ENCODE measurements at places on chromosomes 6 and 20.

DNA sequence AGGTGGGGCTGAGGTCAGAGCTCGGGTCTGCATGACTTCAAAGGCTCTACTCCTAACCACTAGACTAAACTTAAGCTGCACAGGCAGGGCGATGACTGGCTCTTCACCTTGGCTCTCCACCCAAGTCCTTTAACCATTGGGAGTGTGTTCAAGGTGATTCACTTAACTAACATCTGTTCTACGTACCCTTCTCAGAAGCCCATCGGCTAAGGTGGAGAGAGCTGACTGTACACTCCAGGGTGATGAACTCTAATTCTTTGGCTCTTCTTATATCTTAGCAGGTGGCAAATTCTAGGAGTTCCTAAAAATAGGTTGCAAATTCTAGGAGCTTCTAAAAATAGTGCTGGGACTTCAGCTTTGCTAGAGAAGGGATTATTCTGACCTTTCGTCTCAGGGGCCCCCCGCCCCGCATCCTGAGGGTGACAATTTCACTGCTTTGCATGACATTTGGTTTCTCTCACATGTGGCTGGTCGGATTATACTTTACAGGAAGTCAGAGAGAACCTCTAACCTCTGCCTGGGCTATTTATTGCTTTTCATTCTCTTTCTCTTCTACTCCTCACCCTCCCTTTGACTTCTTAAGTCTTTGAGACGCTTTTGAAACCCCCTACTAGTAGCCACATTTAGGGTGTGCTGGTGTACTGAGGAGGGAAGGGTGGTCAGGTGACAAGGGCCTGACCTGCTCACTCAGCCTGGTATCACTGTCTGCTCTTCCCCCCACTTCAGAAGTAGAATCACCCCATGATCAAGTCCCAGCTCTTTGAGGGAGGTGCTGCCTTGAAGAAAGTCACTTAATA lies 55.5 kb downstream of the PRDM1 start:
- no peak for DNase-seq

DNA sequence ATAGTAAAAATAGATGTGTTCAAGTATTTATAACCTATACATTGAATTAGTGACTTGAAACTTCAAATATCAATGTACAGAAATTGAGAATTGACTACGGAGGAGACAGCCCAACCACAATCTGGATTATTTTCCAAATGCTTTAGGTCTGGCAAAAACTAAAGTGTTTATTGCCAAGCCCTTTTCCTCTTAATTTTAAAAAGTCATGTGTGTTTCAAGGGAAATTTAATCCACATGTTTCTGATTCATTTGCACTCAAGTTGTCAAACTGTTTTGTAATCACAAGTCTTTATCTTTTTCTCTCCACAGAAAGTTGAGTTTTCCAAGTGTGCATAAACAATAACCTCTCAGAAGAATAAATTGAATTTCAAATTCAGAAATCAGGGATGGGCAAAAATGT lies 350.8 kb upstream of the RSPO3 start:
- no peak for DNase-seq

GRCh38 chr6:9523462-9523861 lies 891.4 kb downstream of the TFAP2A start:
- no peak for DNase-seq

- DNase-seq: no peak
Observed at GRCh38 chr6:68069921-68070710, 565.0 kb upstream of the ADGRB3 start.

GRCh38 chr6:38179794-38180430 lies 360.4 kb downstream of the ZFAND3 start:
- no peak for DNase-seq

DNA sequence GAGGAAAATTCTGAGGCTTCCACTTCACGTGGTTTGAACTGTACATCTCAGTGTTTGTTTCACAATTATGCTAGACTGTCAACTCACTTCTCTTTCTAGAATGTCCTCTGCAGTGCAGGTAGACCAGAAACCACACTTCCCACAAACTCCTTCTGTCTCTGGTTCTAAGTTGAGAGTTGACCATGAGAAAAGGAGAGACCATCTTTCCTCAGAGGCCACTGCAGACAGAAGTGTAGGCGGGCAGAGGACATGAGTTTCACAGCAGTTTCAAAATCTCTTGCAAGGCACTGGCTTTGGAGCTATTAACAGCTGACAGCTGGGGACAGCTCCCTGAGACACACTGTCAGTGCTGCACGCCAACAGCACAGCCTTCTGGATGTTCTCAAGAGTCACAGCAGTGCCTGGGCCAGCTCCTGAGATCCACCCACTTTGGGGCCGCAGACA lies 55.4 kb upstream of the MOXD1 start:
- DNase-seq: no peak

GRCh38 chr6:36824253-36824652 lies 15.0 kb downstream of the CPNE5 start:
- DNase-seq: no peak

DNA sequence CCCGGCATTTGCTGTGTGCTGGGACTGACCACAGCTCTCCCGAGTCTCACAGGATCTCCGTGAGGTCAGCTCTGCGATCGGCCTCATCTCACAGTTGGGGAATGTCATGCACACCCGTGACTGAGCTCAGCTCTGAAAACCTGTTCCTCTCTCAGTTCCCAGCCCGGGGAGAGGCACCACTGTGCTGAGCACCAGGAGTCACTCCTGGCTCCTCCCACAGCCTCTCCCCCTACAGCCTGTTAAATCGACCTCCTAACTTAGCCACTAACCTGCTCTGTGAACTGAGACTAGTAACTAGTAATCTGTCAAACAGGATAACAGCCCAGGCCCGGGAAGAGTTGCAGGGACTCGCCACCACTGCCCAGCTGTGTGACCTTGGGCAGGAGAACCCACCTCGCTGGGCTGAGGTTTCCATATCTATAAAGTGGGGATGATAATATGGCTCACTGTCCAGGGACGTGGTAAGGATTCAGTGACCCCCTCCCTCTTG lies 20.1 kb upstream of the NOL4L start:
- no peak for DNase-seq

DNA sequence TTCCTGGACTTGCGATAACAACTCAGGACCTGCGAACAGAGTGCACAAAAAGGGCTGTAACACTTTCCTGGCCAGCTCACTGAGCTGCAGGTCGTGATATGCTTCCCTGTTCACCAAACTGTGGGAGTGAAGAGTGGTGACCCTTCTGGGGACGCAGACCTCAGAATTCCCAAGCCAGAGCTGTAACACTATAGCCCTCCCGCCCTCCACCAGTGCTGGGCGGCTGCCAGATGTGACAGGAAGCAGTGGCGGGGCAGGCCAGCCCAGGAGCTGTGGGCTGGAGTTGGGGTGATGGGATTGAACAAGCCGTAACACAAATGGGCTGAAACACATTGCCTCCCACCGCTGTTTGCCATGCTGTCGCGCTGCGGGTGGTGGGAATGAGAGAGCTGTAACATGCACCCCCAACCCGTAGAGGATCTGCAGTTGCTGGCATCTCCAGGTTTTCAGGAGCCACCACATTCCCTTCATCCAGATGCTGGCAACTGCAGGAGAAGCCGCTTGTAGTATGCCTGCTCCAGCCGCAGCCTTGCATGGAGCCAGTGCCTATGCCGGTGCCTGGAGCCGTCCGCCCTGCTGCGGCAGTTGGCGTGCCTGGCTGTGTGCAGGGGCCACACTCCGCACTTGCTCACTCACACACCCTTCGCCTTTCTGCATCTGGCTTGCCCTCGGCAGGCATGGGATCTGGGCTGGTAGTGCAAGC lies 148.3 kb upstream of the PROKR2 start:
- DNase-seq: no peak

DNA sequence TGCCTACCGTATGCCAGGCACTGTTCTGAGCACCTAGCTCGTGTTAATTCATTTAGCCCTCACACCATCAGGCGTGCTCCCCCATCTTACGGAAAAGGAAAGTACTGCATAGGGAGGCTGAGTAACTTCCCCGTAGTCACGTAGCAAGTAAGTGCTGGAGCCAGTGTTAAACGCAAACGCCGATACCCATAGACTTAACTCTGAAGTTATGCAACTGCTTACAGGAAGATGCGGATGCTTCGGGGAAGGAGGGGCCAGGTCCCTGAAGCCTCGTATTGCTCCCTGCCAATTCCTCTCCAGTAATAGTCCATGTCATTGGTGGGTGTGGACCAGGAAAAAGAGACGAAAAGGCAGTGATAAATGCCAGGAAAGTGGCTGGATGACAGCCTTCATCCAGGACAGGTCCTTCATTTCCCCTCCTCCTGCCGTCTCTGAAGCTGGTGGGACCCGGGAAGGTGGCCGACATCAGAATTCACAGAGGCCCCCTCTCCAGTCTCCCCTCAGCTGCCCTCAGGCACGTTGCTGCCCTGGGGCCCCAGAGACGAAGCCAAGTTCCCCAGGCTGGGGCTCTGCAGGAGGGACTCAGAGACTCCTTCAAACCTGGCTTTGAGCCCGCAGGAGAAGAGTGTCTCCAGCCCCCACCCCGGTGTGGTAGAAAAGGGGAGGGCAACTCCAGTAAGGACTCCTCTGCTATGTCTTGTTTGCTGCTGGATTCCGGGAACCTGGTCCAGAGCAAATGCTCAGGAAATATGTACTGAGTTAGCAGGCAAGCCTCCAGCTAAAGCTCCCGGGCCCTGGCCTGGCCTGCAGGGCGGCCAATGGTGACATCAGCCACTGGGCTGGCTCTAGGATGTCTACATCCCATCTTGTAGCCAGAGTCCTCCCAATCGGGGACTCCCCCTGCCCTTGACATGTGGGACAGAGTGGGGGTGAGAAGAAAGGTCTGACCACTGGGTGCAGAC lies 37.8 kb downstream of the RAB44 start:
- DNase-seq: no peak

DNA sequence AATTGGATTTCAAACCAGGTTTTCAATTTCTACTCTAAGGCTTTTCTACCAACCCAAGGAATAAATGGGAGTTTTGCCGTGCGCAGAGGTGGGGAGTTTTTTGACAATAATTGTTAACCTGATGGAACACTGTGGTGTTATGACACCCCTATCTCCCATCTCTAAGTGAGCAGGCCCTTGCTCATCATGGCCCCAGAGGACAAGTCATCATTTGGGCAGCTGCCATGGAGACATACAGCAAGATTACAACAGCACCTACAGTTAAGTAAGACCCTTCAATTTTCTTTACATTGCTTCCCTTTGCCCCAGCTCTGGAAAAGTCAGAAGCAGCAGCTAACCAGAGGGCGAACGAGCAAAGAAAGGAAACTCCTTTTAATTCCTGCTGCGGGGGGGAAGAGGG lies 54.3 kb downstream of the ADGRF5 start:
- DNase-seq: no peak

- DNase-seq: no peak
Observed at GRCh38 chr6:169931261-169931660, 179.8 kb downstream of the ERMARD start.

- no peak for DNase-seq
Observed at GRCh38 chr20:53750827-53751619, 157.4 kb upstream of the ZNF217 start.

DNA sequence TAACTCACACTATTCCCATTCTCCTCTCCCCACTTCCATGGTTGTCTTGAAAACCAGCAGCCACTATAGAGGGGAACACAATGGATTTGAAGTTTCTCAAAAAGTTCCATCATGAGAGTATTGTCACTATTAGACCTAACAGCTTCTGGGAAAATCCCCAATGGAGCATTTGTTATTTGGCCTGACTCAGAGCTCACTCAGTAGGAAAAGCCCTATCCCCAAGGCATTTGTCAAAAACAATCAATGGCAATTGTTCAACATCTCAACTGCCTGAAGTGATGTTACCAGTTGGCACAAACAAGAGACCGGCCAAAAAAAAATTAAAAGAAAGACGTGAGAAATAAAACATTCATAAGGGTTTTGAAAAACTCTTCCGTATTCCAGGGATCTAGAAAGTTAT lies 98.8 kb downstream of the MYLK4 start:
- no peak for DNase-seq

GRCh38 chr6:1784422-1784884 lies 174.7 kb downstream of the FOXC1 start:
- no peak for DNase-seq

- no peak for DNase-seq
Observed at GRCh38 chr20:37777012-37777950, 83.5 kb downstream of the CTNNBL1 start.

DNA sequence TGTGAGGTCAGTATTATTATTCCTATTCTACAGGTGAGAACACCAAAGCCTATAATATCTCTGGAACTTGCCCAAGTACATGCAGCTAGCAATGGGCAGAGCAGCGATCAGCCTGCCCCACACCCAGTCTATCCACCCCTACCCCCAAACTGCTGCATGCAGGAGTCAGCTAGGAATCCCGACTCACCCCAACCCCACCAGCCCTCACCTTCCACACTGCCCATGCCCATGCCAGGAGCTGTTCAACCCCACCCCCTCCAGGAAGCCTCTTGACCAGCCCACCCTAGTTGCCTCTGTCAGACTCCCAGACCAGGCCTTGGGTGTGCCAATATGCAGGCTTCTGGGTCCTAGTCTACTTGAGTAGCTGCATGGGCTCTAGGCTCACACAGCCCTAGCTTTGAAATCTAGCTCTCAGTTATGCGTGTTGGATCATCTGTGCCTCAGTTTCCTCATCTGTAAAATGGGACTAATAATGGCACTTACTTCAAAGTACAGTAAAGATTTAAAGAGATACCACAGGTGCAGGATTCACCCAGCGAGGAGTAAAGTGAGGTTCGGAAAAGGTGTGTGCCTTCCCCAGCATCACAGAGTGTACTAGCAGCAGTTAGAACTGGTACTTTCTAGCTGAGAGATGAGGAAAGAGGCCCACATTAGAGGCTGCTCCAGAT lies 173.2 kb downstream of the VEGFA start:
- DNase-seq: no peak

DNA sequence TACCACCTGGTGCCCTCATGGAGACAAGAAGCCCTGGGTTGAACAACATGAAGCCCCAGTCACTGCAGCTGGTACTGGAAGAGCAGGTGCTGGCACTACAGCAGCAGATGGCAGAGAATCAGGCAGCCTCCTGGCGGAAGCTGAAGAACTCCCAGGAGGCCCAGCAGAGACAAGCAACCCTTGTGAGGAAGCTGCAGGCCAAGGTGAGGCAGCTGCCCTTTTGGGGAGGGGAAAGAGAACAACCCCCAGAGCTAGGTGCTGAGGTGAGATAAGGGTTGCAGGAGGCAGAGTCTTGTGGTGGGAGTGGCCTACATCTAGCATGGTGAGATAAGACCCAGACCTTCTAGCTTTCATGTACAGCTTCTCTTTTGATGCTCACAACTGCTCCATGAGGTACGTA lies 7.0 kb downstream of the CEP250 start:
- peak; percentile 41 for DNase-seq

DNA sequence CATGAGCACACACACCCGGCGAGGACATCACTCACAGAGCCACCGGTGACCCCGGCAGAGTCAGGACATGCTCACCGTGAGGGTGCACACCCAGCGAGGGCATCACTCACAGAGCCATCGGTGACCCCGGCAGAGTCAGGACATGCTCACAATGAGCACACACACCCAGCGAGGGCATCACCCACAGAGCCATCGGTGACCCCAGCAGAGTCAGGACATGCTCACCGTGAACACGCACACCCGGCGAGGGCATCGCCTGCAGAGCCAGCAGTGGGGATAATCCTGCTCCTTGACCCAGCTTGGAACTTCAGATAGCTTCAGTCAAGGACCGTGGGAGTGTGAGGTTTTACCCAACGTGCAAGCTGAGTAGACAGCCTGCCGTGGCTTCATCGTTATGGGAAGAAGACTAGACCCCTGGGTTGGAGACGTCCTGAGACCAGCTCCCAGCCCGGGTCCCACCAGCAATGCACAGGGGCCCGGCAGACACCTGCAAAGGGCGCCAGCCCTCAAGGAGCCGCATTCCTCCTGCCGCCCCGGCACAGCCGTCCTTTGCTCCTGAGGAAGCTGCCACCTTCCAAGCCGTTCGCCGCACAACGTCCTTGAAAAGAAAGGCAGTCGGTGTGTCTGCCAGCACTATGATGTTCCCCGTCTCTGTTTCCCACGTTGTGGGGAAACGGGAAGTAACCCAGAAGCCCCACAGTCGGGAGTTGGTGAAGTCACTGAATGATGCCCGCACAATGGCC lies 192.3 kb downstream of the DLL1 start:
- DNase-seq: no peak

Data from NCI-H187 (cell line).